ENCODE measurements at places on chromosomes 3 and 15. TPM values are rescaled to one million over a fixed set of nuclear protein-coding genes. Genes with fewer than 3 reads are reported as not detected.

- DNase-seq: no peak
Observed at GRCh38 chr3:66224220-66224619, 3.4 kb downstream of the SLC25A26 start.

GRCh38 chr3:34024447-34025240 lies 226.2 kb downstream of the PDCD6IP start:
- no peak for DNase-seq

DNA sequence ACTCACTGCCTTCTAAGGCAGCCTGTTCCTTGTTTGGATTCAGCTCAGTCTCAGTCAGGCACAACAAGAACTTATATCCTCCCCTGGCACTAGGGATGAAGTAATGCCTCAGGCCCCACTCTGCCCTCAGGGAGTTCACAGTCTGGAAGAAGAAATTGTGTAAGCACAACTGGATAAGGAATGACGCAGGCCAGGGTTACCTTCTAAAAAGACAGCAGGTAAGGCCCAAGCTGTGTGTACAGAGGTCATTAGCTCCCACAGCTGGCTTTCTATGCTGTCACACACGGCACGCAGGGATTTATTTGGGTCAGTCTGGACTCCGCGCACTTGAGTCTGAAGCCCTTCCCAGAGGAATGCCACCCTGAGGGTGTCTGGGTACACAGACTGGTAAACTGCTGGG lies 82.9 kb downstream of the IQSEC1 start:
- DNase-seq: peak; percentile 31

The WNT7A gene
- polyA plus RNA-seq: not detected

The SPG21 gene
- polyA plus RNA-seq: 106 TPM
